ENCODE measurements at places on chromosomes 6 and 20.
A peak's percentile ranks its signal among the peaks of the same experiment; 100 is the strongest.

- DNase-seq = no peak
Observed at GRCh38 chr6:47162793-47163192, 120.7 kb upstream of the ADGRF1 start.

- no peak for DNase-seq
Observed at GRCh38 chr6:44696099-44696498, 308.6 kb downstream of the CDC5L start.

- no peak for DNase-seq
Observed at GRCh38 chr6:148776321-148777308, 29.8 kb downstream of the UST start.

- no peak for DNase-seq
Observed at GRCh38 chr6:124984668-124985338, 22.6 kb downstream of the RNF217 start.

- DNase-seq = no peak
Observed at GRCh38 chr6:40802481-40802880, 215.3 kb upstream of the LRFN2 start.

DNA sequence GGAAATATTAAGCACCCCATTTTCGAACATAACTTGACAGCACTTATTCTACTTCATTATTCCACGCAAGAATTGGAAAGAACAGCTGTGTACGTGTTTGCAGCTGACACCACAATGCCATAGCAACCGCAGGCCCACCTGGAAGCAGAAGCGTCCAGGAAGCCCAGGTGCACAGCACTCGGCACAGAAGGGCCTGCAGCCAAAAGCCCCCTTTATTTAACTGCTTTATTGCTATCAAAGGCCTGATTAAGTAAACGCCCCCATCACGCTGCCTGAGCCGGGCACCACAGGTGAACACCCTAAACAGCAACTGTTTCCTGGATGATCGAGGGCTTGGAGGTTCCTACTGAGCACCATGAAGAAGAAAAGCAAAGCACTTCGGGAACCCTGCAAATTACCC, 6.3 kb downstream of the TAF4 start:
- no peak for DNase-seq

- peak; percentile 28 for DNase-seq
Observed at GRCh38 chr20:47181056-47181862, 175.2 kb downstream of the ZMYND8 start.

- DNase-seq = no peak
Observed at GRCh38 chr6:127851197-127851596, 49.7 kb downstream of the THEMIS start.

GRCh38 chr20:32537657-32538525, 47.2 kb downstream of the NOL4L start:
- DNase-seq = no peak

- no peak for DNase-seq
Observed at GRCh38 chr6:3318821-3319540, 60.2 kb downstream of the PSMG4 start.

- no peak for DNase-seq
Observed at GRCh38 chr6:127015858-127016257, 102.6 kb upstream of the RSPO3 start.

DNA sequence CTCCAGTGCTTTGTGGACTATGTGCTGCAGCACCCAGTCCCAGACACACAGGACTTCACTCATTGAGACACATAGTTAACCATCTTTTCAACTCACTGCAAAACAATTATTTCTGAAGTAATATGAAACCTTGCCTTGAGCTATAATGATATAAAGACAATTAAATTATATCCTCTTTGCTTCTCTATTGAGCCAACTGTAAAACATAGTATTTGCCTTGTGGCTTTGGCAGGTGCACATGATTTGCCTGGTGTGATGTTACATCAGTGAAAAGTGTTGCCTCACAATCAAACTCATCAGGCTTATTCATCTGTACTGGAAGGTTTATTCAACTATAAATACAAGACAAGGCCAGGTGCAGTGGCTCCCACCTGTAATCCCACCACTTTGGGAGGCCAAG, 80.6 kb downstream of the NCOA7 start:
- no peak for DNase-seq

DNA sequence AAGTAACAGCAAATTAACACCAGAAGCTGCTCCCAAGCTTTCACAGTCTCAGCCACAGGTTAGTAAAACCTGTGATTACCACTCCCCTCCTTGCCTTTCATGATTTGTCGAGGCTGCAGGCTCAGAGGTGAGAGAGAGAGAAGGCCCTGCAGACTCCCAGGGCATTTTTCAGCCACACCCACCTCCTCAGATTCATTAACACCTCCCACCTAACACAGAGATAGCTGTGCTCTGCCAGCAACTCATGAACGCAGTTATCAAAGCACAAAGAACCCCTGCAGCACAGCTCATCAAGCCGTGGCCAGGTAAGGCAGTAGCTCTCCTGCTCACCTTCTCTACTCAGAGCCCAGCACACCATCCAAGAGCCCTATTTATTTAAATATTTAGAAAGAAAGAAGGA, 27.1 kb downstream of the F13A1 start:
- no peak for DNase-seq

DNA sequence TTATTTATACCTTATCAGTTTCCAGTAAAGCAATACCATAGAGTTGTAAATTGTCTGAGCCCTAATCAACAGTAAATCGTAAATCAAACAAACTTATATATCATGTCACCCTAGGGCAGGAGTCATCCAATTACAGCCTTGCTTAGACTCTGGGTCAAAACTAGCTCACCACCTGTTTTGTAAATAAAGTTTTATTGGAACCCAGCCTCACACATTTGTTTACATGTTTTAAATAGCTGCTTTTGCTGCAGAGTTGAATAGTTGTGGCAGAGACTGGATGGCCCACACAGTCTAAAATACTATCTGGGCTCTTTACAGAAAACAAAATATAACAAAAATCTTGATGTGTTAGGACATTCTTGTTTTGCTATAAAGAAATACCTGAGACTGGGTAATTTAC, 94.4 kb downstream of the MKKS start:
- DNase-seq = no peak

- no peak for DNase-seq
Observed at GRCh38 chr6:89939144-89939543, 44.9 kb downstream of the GJA10 start.

GRCh38 chr6:139851206-139851605, 476.8 kb upstream of the CITED2 start:
- DNase-seq = no peak

GRCh38 chr6:3334555-3334954, 75.8 kb downstream of the PSMG4 start:
- no peak for DNase-seq

- no peak for DNase-seq
Observed at GRCh38 chr6:56860475-56860874, 94.4 kb upstream of the BEND6 start.

GRCh38 chr6:41922154-41922553, 855 bp downstream of the BYSL start:
- DNase-seq = no peak

GRCh38 chr6:5082487-5083306, 2.4 kb upstream of the PPP1R3G start:
- DNase-seq = no peak

GRCh38 chr6:128516514-128516898, 3.9 kb downstream of the PTPRK start:
- DNase-seq = no peak

- peak; percentile 9 for DNase-seq
Observed at GRCh38 chr6:146543940-146544615, 445 bp downstream of the RAB32 start.

- no peak for DNase-seq
Observed at GRCh38 chr20:43744966-43745730, 18.3 kb upstream of the GTSF1L start.

DNA sequence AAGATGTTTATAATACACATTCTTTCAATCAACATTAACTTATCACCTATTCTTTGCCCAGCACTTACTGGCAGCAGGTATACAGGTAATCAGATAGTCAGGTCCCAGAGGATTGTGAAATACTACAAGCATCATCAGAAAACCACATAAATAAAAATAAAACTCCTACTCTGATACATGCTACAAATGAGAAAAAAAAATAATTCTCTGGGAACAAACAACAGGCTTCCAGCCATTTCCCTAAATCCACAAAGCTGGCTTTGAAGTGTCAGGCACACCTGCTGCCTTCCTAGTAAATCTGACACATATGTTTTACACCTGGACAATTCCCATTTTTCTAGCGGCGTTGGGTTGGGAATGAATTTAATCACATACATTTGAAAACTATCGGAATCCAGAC, 384.5 kb upstream of the CDH4 start:
- no peak for DNase-seq

DNA sequence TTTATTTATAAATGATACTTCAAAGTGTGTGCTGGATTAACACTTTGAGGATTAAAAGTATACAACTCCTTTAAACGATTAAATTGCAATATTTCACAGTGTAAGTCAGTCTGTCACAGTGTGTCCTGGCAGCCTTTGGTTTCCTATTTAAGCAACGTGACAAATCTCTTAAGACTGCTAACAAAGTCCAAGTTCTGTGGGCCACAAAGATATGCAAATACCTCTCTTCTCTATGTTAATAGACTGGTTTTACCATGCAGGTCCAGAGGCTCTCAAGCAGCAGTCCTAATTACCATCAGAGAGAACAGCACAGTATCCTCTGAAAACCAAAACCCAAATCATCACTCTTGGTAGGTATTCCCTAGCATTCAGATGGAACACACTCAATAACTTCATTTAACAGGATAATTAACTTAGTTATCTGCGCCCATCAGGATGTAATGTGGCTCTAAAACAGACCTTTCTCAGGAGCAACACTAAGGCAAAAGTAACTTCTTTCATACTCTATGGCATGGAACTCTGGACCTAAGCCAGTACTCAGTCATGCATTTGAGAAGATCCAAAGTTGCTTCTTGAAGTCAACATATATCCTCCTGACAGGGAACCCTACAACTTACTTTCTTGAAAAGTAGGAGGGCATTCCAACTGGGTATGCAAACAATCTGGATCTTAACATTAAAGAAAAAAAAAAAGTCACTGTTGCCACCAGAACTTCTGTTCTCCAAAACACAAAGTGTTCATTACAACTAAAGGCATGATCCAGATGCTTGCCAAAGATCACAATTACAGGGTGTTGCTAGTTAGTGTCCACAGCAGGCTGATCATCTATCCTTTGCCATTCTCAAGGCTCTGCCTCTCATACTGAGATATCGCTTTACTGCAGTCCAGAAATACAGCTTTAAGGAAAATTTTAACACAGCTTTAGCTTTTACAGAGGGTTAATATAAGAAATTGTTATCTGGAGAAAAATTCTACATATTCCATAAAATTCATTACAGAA, 53.2 kb downstream of the MAN1A1 start:
- no peak for DNase-seq

DNA sequence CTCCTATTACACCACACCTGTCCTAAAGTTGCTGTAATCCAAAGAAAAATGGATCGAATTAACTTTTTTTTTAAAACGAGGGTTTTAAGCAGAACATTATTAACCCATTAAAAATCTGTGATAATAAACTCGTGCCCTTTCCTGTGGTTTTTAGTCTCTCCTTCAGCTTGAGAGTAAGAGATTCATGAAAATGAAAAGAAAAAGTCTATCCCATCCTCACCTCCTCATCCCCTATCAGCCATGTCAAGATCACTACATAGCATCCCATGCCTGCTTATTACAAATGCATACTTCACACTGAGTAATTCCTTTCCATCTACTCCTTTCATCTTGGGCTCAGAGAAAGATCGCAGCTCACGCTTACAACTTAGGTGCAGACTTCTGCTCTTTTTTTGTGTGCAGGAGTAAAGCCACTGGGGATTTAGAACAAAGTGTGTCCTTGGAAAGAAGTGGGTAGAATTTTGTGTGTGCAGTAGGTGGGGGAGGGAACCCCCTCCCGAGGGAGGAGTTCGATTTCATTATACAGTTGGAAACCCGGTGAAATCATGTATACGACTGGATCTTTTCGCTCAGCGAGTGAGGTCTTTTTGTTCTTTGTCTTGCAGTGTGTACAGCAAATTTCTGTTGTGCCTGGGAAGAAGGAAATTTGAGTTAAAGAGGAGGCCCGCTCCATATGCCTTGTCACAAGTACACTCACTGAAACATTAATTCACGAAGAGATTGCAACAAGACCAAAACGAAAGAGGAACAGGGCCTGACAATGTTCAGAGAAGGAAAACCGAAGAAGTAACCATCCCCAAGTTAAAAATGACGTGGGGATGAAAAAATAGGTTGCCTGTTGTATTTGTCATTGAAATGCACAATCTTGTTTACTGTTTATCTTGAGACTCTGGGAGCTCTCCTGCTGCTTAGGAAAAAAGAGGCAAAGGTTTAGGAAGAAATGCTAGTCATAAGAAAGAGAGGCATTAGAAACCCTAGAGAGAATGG, 146.5 kb upstream of the ZNF217 start:
- no peak for DNase-seq

DNA sequence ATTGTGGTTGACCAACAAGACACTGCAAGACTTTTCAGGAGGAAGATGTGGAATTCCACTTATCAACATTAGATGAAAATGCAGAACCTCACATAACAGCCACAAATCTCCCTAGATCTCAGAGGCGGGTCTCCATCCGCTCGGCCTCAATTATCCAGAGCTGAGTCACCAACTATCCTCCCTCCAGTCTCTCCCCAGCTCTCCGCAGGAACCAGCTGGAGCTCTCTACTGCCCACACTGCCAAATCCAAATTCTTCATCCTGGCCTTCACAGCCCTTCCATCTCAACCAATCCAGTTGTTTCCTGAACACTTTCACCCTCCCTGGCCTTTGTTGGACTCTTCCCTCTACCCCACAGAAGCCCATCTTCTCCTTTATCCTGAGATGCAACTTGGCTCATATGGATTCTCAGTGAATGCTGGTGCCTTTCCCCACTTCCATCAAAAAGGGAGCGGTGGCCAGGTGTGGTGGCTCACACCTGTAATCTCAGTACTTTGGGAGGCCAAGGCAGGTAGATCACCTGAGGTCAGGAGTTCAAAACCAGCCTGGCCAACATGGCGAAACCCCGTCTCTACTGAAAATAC, 3.5 kb upstream of the TGIF2 start:
- no peak for DNase-seq

DNA sequence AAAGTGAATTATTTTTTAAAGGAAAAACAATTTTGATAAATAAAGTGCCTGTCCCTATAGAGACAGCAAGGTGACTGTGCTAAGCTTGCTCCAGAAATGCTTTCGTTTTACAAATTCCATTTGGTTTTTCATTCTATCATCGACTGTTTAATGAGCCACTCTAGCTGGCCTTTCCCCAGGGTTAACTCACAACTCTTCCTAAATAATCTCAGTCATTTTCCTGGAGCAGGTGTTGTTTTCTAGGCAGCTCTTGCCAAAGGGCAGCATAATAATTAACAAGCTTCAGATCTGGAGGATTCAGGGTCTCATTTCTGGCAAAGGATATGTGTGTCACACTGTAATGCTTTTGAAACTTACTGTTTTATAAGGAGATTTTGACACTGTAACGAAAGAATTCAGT, 184.2 kb downstream of the KHDC1L start:
- no peak for DNase-seq

- DNase-seq = peak; percentile 40
Observed at GRCh38 chr6:33277663-33278391, 904 bp downstream of the B3GALT4 start.

Data from stimulated activated naive CD8-positive, alpha-beta T cell treated with anti-CD3 and anti-CD28 coated beads, Interleukin-15, amount 100 ng/mL, for 72 hours (primary cell).